ENCODE measurements at places on chromosomes 2 and 18. TPM values are rescaled to one million over a fixed set of nuclear protein-coding genes. Genes with fewer than 3 reads are reported as not detected.

The TUBB8B gene
- polyA plus RNA-seq = not detected

The SERPINB5 gene
- not detected for polyA plus RNA-seq

The MAP4K3 gene
- polyA plus RNA-seq = 14.5 TPM

The MSH6 gene
- polyA plus RNA-seq = 5.3 TPM

The BCL2 gene
- 4.5 TPM for polyA plus RNA-seq

The PID1 gene
- polyA plus RNA-seq = 9.9 TPM

The NEU2 gene
- polyA plus RNA-seq = not detected

The FAM237A gene
- polyA plus RNA-seq = not detected

The TYMS gene
- 0.34 TPM for polyA plus RNA-seq

The KATNAL2 gene
- 0.91 TPM for polyA plus RNA-seq

The DSC2 gene
- 12.5 TPM for polyA plus RNA-seq

The C2orf15 gene
- polyA plus RNA-seq = not detected

The RAX gene
- not detected for polyA plus RNA-seq

The NPHP1 gene
- 5.5 TPM for polyA plus RNA-seq

The PLA2R1 gene
- 0.36 TPM for polyA plus RNA-seq

The CYP27C1 gene
- not detected for polyA plus RNA-seq

The CCDC85A gene
- polyA plus RNA-seq = 3.9 TPM

The M1AP gene
- 0.07 TPM for polyA plus RNA-seq

The AQP12A gene
- polyA plus RNA-seq = not detected

The QPCT gene
- polyA plus RNA-seq = 1.3 TPM

The ESPNL gene
- 0.27 TPM for polyA plus RNA-seq

The SPATA3 gene
- polyA plus RNA-seq = not detected

The ALPG gene
- not detected for polyA plus RNA-seq

The GAL3ST2 gene
- polyA plus RNA-seq = not detected

The STPG4 gene
- not detected for polyA plus RNA-seq

The LRRC30 gene
- polyA plus RNA-seq = not detected

The CNDP1 gene
- polyA plus RNA-seq = 0.03 TPM

The SGPP2 gene
- 1.6 TPM for polyA plus RNA-seq

The LHCGR gene
- not detected for polyA plus RNA-seq
